NCI-H1105 (cell line): ENCODE measurements at places on chromosomes 13 and 19.
A peak's percentile ranks its signal among the peaks of the same experiment; 100 is the strongest.

GRCh38 chr19:9847087-9847671, 12.1 kb downstream of the PIN1 start:
- no peak for DNase-seq

- no peak for DNase-seq
Measured at GRCh38 chr13:110133425-110134235, 173.3 kb downstream of the COL4A1 start.

GRCh38 chr19:12670159-12670928, 3.7 kb downstream of the WDR83 start:
- DNase-seq: no peak

GRCh38 chr13:99600318-99600717, 99.0 kb downstream of the TM9SF2 start:
- no peak for DNase-seq

DNA sequence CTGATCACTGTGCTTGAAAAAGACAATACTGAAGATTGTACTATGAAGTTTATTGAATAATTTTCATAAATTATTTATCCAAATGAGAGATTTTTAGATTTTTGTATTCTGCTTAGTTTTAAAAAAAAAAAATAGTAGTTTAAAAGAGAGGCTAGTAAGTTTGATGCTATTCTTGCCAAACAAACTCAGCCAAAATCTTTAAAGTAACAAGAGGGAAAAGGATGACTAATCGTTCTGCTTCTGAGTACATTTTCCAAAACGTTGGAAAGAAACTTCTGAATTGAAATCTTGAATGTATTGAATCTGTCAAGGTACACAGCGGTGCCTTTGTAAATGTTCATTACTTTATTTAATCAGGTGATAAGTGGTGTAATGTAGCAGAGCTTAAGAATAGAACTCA, 34.4 kb downstream of the NUP58 start:
- DNase-seq: no peak

DNA sequence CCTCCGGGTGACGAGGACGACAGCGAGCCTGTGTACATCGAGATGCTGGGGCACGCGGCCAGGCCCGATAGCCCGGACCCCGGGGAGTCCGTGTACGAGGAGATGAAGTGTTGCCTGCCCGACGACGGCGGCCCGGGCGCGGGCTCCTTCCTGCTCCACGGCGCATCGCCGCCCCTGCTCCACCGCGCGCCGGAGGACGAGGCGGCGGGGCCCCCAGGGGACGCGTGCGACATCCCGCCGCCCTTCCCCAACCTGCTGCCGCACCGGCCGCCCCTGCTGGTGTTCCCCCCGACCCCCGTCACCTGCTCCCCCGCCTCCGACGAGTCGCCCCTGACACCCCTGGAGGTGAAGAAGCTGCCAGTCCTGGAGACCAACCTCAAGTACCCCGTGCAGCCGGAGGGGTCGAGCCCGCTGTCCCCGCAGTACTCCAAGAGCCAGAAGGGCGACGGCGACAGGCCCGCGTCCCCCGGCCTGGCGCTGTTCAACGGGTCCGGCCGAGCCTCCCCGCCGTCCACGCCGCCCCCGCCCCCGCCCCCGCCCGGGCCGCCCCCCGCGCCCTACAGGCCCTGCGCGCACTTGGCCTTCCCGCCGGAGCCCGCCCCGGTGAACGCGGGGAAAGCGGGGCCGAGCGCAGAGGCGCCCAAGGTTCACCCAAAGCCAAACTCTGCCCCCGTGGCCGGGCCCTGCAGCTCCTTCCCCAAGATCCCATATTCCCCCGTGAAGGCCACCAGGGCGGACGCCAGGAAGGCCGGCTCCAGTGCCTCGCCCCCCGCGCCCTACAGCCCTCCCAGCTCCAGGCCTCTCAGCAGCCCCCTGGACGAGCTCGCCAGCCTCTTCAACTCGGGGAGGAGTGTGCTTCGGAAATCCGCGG, 511.3 kb downstream of the MYO16 start:
- DNase-seq: no peak

GRCh38 chr19:19542507-19542906, 4.4 kb downstream of the CILP2 start:
- no peak for DNase-seq

- DNase-seq: no peak
Measured at GRCh38 chr13:47499358-47500150, 501.5 kb downstream of the SUCLA2 start.

DNA sequence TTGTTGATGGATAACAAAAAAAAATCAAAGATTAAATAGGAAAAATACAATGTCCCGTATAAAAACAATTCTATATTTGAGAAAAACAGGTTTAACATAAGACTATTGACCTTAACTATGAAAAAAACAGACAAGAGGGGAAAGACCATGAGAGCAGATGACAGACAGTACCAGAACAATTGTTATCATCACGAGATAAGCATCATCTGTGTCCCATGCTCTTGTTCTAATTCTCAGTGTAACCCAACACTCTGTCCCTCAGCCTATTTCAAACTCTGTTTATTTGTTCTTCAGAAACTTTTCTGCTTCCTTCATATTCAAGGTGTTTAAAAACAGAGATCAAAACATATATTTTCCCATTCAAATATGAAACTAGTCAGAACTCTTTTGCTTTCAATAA, 216.4 kb downstream of the PCDH9 start:
- no peak for DNase-seq

DNA sequence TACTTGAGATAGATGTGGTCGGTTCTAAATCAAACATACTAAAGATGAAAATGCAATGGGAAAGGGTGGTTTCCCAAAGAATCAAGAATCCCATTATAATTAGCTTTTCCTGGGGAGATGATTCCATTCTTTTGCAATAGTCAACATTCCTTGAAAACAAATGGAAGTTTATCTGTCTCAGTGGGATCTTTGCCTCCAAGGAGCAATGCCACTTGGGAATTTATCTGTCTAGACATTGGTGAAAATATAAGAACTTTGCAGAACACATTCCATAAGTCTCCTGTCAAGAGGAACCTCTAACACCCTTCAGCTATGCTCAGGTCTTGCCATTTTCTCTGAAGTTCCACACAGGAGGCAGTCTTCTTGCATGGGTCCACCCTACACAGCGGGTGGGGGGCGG, 152.5 kb downstream of the KCTD12 start:
- DNase-seq: no peak

GRCh38 chr13:99870541-99870940, 101.0 kb downstream of the ZIC5 start:
- peak; percentile 15 for DNase-seq

DNA sequence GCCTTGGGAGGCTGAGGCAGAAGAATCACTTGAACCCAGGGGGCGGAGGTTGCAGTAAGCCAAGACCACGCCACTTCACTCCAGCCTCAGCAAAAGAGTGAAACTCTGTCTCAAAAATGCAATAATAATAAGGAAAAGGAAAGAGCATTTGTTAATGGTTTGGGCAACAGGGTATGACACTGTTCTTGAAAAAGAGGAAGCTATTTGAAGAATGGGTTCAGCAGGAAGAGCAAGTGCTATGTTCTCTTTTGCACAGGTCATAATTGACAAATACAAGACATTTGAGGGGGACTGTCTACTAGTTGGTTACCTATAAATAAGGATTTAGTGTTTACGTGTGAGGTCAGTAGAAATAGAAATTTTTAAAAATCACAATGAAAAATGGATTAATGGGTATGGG, 218.3 kb downstream of the DCT start:
- DNase-seq: no peak

- DNase-seq: no peak
Measured at GRCh38 chr13:87820241-87820640, 149.1 kb downstream of the SLITRK5 start.

GRCh38 chr19:45348367-45349125, 8.0 kb downstream of the KLC3 start:
- no peak for DNase-seq

- no peak for DNase-seq
Measured at GRCh38 chr19:12789098-12789903, 2.0 kb upstream of the JUNB start.

DNA sequence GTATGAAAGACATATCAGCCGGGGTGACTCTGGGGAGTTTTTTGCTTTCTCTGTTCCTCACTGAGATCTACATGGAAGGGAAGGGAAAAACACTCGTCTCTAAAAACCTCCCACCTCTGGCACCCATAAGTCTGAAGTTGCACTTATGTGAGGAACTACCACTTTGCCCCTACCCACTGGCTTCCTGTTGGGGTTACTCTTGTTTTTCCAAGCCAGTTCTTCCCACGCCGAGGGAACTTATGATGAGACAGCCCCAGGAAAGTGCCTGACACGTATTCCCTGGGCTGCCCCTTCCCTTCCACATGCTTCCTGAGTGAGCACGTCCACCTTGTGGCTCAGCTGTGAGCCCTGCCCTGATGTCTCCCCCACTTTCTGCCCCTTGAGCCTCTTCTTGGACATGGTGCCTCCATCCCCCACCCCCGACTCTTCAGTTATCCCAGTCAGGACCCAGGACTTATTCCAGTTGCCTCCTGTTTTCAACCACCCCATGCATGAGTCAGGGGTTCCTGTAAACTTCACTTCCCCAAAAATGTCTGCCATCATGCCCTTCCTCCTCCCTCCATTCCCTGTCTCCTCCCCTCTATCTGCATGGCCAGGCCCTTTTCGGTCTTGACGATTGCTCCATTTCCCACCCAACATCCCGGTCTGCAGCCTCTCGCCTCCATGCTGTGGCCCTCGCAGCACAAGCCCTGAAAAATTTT, 5.1 kb upstream of the SIGLEC7 start:
- no peak for DNase-seq

DNA sequence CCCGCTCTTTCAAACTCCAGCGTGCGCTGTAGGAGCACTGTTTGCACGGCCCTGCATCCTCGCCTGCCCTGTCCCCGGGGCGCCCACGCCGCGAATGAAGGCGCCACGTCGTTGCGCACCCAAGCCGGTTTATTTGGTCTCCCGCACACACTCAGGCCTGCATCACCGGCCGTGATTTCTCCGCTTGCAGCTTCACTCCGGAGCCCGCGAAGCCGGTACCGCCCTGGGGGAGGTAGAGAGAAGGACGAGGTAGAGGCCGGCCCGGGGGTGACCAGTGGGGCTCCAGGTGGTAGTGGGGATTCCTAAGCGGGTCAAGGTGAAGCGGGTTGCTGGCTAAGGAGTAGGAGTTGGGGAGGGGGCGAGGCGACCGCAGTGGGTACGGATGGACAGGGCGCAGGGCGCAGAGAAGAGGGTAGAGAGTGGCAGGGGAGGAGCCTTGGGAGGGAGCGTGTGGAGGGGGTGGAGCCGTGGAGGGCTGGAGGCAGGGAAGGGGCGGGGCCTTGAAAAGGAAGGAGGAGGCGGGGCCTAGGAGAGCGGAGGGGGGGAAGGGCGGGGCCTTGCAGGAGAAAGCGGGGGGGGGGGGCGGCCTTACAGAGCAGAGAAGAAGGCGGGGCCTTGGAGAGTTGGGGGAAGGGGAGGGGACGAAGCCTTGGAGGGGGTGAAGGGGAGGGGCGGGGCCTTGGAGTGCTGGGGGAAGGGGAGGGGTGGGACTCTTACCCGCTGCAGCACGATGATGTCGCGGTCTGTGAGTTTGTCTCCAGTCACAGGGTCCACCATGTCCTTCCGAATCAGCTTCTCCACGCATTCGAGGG, 24.6 kb downstream of the NOSIP start:
- no peak for DNase-seq

GRCh38 chr13:43785650-43786471, 911 bp downstream of the ENOX1 start:
- DNase-seq: no peak
